Lung (tissue), 17 donors: ENCODE measurements at places on chromosomes 3 and 15. TPM values are rescaled to one million over a fixed set of nuclear protein-coding genes. Genes with fewer than 3 reads are reported as not detected.

UMPS gene
- 23.2 TPM for total RNA-seq

SQOR gene
- 53.9 TPM for total RNA-seq

DNA sequence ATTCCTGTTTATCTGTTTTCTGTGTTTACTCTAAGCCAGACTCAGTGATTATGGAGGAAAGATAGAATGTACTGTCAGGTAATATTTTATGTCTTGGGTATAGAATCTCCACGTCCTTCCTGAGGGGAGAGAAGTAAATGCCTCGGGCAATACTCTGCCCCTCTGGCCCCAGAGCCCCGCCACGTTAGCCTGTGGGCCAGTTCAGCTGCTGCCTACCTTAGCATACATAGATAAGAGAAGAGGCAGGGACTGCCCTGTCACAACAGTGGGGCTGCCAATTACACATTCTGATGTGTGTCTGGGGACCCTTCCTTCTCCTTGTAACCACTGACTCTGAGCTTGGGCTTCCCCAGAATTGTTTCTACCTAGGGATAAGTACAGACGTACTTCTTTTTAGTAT is 347.7 kb upstream of the ATP11B start:
- DNase-seq, result no peak

GPR176 gene
- 9.0 TPM for total RNA-seq

CPEB1 gene
- total RNA-seq, result 3.8 TPM

DNA sequence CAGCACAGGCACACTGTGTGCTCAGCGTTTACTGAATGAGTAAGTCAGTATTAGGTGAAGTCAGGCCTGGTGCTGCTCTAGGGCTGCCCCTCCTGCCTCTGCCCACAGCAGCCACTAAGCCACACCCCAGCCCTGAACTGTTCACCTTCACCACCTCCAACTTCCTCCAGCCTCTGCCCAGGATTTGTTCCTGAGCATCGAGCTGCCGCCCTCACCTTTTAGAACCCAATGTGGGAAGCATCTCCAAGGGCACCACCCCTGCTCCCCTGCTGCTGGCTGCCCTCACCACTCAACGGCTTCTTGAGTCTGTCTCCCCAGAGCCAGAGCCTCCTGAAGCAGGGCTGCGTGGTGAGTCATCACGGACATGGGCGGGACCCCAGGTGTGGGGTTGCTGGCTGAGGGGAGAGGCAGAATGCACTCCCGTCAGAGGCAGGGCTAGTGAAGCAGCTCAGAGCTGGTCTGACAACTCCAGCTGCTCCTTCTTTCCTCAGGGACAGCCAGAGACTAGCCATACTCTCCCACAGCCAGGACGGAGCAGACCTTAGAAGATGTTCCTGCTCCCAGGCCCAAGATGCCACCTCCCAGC is 5.8 kb downstream of the HYAL2 start:
- DNase-seq, result no peak

DNA sequence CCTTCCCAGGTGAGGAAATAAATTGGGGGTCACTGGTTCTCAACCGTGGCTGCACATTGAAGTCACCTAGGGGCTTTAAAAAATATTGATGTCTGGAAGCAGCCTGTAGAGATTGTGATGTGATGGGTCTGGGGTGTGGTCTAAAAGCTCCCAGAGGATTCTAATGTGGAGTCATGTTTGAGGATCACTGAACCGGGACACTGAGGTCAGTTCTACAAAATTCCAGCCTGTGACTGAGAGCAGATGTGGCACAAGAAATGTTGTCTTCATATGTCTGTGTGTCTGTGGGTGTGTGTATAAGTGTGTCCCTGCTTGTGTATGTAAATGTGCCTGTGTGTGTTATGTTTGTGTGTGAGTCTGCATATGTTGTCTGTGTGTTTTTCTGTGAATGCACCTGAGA is 79.9 kb downstream of the TLE3 start:
- no peak for DNase-seq

DNA sequence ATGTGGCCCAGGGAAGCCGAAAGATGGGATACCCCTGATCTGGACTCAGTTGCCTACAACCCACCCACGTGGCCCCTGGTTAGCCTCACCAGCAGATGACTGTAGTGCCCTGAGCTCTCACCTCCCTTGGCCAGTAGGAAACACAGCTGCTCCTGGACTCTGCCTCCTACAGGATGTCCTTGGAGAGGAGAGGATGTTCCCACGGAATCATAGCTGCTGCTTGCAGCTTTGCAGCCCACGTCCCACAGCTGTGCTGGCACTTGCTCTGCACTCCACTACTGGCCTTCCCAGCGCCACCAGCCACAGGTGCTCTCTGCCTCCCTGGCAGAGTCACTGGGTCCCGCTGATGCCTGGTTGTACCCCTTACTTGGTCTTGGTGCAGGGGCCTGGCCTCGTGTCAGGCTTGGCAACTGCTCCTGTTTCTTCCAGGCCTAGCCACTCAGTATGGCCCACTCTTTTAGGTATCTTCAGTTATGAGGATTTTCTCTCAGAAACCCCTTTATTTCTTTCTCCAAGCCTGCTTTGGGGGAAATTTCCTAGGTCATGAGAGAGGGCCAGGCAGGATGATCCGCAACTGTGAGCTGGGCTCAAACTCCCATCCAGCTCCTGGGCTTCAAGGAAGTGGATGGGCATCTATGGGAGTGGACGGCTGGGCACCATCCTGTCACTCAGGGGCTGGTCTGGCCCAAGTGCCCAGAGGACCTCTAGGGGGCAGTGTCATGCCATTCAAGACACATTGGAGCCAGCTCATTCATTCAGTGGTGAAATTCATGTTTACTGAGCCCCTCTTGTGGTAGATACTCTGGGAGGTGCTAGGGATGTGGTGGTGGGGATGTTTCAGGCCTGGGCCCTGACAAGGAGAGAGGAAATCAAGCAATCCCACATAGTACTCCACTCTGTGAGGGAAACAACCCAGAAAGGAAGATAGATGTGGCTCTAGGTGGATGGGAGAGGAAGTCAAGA is 16.2 kb upstream of the VILL start:
- DNase-seq, result peak; percentile 71

DNA sequence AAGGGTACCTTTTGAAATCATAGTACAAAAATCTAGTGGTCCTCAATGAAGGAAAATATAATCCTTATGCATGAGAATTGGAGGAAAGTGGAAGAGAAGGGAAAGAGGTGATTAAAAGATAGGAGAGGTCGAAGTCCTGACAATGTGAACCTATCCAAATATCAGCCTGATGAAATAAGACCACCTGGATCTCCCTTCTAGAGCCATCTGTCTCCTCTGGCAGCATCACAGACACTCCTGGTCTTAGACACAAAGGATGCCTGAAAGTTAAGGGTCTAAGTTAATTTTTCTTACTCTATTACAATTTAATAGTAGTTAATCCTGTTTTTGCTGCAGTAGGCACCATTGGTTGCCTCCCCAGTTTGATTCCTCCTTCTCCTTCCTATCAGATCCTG is 11.1 kb upstream of the TMED3 start:
- DNase-seq, result no peak

CNTN4 gene
- 30.7 TPM for total RNA-seq

DNA sequence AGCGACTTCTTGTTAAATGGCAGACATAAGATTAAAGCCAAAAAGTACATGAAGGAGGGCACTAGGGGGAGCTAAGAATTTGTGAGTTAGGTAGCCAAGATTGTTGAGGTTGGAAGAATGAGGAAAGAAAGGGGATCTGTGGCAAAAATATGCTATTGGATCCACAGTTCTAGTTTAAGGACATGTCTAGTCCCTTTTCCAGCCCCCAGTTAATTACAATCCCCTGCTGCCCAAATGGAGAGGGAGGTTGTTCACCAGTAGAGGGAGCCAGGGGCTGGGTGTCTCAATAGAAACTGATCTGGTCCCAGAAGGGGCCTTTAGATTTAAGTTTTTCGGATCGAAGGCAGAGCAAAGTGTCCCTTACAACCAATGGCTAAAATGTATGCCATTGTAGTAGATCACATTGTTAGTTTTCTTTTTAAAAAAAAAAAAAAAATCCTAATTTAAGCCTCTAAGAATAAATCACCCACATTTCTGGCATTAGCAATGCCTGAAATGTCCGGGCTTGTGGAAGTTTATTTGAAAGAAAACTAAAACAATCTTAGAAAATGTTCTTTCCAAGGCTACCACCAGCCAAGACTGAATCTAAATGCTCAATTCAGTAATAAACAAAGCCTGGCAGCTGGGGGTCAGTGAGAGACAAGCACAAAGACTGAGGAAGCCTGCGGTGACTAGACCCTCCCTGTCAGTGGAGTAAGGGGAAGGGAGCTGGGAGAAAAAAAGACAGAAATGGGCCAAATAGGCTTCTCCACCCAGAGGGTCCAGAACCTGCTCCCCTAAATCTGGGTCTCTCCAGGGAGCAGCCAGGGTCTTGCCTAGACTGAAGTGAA is 7.1 kb downstream of the COL8A1 start:
- peak; percentile 47 for DNase-seq

- peak; percentile 83 for DNase-seq
Observed at GRCh38 chr15:63487076-63487757, 17.2 kb upstream of the USP3 start.

MUC13 gene
- 0.43 TPM for total RNA-seq

CCR9 gene
- total RNA-seq, result not detected

TRH gene
- 0.40 TPM for total RNA-seq

GRCh38 chr3:43094851-43095250 is 11.0 kb downstream of the POMGNT2 start:
- no peak for DNase-seq

DNA sequence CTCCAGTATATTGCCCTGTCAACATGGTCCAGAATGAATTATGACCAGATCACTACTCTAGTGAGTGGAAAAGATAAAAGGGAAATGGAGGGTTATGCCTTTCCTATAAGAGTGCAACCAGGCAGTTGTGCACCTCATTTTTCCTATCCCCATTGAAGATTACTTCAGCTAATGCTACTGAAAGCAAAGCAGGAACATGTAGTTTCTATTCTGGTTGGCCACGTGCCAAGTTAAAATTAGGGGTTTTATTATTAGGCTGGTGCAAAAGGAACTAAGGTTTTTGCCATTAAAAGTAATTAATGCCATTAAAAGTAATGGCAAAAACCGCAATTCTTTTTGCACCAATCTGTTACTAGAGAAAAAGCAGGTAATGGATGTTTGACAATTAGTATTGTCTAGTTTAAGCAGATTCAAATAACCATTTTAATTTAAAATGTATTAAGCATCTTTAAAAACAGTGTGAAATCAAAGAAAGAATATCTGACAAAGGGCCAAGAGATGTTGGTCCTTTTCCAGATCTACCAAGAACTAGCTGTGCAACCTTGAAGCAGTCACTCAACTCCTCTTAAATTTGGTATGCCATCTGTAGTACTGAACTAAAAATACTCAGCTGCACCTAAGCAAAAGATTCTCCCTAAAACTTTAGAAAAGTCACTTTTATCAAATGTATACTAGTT is 567.5 kb upstream of the CCDC54 start:
- peak; percentile 82 for DNase-seq

- DNase-seq, result peak; percentile 57
Observed at GRCh38 chr15:60374628-60375081, 23.1 kb downstream of the ANXA2 start.

- DNase-seq, result no peak
Observed at GRCh38 chr15:63155486-63155885, 1.8 kb downstream of the RPS27L start.
